ENCODE measurements at places on chromosomes 2 and 18.

- no peak for DNase-seq
Observed at GRCh38 chr2:101956465-101957438, 35.0 kb upstream of the IL1R2 start.

DNA sequence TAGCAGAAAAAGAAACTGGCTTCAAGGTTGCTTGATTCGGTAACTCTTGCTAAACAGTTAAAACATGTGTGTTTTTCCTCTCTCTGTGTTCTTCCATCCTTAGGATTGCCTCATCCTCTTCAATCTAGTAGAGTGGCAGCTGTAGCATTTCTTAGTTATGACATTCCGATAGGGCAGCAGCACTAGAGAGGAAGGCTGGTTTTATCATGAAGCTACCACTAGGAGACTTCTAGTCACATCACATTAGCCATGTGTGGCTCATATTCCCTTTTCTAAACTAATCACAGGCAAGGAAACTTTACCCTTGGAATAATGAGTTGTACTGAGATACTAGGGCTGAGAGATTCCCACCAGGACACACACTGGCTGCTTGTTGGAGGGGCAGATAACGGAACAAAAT, 187.6 kb downstream of the DOK6 start:
- DNase-seq, result no peak

GRCh38 chr2:207895274-207895860, 125.7 kb upstream of the FZD5 start:
- DNase-seq, result no peak

GRCh38 chr2:200119236-200119635, 163.9 kb downstream of the MAIP1 start:
- no peak for DNase-seq

DNA sequence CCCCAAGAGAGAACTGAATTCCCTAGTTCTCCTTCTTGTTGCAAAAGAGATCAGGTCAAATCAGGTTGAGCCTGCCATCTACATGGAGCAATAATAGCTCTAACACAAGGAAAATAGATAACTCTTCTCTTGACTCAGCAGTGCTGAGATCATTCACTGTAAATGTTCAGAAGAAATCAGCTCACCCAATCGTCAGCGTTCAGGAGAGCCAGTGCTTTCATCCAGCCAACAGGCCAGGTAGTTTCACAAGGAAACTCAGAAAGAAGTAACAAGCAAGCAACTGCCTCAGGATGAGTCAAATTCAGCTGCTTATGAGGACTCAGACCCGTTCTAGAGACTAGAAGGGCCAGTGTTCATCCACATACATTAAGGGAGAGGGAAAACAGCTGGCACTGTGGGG, 5.9 kb downstream of the LMAN2L start:
- no peak for DNase-seq

DNA sequence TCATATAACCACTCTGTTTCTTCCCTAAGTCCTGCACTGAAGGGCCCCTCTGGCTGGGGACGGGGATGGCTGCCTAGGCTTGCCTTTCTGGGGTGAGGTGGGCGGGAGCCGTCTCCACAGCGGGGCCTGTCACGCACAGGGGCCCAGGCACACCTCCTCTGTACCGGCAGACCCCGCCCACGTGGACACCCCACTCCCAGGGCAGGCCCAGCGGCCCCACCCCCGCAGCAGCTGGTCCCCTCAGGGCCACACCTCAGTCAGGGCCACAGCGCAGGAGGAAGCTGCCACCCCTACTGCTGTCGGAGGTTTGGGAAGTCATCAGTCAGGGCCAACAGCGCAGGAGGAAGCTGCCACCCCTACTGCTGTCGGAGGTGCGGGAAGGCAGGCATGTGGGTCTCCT, 257.6 kb upstream of the RAB6C start:
- DNase-seq, result no peak

- no peak for DNase-seq
Observed at GRCh38 chr18:75854174-75854573, 426.7 kb upstream of the SMIM21 start.

DNA sequence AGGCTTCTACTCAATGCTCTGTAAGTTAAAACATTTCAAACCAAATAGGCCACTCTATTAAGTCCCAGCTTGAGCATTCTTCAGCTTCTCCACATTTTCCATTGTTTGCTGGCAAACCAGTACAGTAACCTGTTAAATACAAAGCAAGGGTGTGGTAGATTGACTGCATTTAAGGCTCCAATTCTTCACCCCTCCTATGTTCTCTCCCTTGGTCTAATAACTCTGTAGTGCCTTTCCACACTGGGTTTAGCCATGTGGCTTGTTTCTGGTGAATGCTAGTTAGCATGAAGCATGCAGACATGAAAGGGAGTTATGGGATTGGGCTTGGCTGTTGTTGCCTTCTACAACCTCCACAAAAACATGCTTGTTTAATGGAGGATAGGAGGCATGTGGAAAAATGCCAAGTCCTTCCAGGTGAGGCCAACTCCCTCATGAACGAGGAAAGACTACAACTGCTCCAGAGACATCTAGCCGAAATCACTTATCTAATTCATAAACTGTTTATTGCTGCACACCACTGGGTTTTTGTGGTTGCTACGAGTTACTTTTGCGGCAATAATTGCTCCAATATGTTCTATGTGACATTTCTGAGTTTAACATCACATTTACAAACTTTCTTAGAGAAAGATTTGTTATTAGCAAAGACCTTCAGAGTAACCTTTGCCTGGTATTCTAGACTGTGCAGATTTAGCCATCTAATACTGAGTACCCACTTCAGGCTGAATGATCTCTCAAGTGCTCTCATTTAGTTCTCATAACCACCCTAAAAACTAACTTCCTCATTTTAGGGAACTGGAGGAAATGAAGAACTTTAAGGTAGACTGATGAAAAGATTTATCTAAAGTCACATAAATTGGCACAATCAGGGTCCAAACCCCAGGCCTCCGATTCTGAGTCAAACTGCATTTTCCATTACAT, 104.0 kb downstream of the SMAD2 start:
- no peak for DNase-seq

GRCh38 chr2:102619414-102620319, at the start of gene SLC9A2:
Gene SLC9A2, plus strand, starts transcription at chr2:102619553. Its CDS starts 296 bp downstream, at chr2:102619849.
- DNase-seq, result no peak

GRCh38 chr2:178263159-178263860, 69.0 kb downstream of the OSBPL6 start:
- no peak for DNase-seq

DNA sequence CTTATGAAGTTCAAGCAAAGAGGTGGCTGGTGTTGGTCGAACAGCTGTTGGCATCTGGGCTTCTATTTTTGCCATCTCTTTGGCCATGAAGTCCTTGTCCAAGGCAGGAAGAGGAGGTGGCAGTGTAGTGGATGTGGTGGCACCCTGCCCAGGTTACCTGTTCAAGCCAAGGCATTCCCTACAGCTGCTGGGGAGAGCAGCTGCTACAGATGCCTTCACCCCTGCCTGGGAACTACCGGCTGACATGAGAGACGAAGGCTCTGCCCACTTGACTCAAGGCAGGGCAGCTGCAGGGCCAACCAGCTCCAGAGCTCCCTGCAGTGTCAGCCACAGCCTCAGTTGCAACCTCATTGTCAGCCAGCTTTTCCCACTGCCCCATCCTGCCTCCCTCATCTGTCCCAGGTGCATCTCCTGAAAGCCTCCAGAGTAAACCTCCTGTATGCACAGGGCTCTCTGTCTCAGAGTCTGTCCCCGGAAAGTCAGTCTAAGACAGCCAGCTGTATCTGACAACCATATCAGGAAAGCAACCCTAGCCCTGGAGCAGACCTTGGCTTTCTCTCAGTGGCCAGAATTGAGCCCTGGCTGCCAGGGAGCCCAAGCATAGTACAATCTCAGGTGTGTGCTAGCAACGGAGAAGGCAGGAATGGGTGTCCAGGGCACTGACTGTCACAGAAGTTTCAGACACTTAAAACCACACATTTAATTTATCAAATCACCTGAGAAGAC, 115.9 kb downstream of the RPIA start:
- DNase-seq, result no peak

- no peak for DNase-seq
Observed at GRCh38 chr2:215929602-215930335, 83.6 kb downstream of the MREG start.

- no peak for DNase-seq
Observed at GRCh38 chr18:49645841-49646351, 84.0 kb downstream of the LIPG start.

DNA sequence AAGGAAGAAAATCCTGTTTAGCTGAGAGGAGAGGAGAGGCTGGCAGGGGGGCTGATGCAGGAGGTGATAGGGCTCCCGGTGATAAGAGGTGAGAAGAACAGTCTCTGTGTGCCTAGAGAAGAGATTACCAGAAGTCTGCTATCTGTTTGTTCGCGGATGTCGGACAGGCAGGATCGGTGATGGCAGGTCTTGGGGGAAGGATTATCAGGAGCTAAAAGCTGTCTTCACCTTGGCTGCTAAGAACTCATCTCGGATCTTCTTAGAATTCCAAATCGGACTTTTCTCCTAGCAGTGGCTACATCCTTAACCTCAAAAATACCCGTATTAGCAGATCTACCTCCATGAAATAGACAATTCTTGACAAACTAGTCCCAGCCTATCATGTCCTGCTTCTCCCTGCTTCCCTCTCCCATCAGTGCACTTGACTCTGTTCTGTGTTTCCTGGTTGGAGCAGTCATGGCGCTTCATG, 282.1 kb upstream of the TRIB2 start:
- DNase-seq, result no peak

DNA sequence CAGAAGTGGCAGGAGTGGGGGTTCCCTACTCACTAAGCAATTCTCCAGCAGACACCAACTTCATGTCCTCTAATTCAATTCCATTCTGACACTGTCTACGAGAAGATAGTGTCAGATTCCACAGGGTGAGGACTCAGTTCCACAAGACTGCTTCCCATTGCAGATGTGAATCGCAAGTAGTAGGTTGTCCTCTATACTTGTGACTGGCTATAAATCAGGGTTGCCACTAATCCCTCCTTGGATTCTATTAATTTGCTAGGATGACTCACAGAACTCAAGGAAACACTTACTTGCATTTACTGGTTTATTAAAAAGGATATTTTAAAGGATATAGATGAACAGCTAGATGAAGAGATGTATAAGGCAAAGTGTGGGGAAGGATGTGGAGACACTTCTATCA, 184.1 kb upstream of the ACVR2A start:
- no peak for DNase-seq

DNA sequence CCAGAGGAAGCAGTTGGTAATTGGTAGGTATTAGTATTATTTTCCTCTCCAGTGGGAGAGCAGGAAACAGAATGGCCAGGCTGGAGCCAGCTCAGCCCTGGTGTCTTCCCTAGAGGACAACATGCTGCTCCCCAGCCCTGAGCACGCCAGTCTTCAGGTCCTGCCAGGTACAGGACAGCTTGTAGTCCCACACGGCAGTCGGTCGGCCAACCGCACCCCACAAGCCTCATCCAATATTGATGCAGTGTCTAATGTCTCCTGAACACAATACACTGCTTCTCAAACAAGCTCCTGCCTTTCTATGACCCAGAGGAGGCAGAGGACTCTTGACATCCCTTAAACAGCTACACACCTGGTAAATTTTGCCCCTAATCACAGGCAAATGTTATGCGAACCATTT, 71.0 kb upstream of the PPP1CB start:
- DNase-seq, result no peak

- DNase-seq, result no peak
Observed at GRCh38 chr2:239732666-239733010, 292.5 kb downstream of the NDUFA10 start.
